ENCODE measurements at places on chromosomes 2 and 18.

- DNase-seq, result no peak
Observed at GRCh38 chr2:191942739-191943103, 95.8 kb upstream of the CAVIN2 start.

DNA sequence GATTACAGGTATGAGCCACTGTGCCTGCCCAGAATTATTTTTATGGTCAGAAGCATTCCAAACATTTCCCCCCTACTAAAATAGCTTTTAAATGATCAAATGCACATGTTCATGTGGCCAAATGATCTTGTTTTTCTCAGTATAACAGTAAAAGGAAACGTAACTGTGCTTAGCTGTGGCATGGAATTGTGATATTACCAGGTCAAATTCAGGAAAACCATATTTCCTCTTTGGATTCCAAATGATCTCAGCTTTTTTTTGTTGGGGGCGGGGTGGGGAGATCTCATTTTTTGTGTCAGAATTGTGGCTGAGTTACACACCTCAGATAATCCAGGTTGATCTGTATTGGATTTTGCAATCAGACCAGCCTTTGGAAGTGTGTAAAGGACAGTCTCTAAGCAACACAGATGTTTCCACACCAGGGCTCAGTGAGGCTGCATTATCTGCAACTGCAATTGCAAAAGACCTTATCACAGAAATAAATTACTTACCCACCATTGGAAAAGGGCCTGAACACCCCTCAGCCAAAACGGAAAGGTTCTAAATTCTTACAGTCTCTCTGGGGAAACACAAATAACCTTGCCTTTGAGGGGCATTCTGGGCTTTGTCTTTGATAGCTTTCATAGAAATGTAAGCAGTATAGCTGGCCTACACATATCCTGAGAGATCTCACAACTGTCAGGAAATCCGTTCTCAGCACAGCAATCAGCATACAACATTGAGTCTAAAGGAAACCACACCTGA lies 8.4 kb downstream of the CASP10 start:
- DNase-seq, result no peak

- no peak for DNase-seq
Observed at GRCh38 chr2:152602750-152603149, 114.5 kb downstream of the PRPF40A start.

DNA sequence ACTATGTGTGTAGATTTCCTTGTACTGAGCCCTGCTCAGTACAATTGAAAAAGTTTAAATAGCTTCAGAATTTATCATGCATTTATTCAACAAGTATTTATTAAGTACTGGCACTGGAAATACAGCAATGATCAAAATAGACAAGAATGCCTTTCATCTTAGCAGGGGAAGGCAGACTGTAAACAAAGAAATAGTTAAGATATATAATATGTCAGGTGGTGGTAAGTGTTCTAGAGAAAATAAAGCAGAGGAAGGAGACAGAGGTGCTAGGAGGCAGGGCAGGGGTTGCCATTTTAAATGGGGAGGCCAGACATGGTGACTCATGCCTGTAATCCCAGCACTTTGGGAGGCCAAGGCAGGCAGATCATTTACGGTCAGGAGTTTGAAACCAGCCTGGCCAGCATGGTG lies 13.6 kb upstream of the LIPG start:
- DNase-seq, result no peak

- no peak for DNase-seq
Observed at GRCh38 chr2:48824116-48824515, 68.6 kb upstream of the LHCGR start.

DNA sequence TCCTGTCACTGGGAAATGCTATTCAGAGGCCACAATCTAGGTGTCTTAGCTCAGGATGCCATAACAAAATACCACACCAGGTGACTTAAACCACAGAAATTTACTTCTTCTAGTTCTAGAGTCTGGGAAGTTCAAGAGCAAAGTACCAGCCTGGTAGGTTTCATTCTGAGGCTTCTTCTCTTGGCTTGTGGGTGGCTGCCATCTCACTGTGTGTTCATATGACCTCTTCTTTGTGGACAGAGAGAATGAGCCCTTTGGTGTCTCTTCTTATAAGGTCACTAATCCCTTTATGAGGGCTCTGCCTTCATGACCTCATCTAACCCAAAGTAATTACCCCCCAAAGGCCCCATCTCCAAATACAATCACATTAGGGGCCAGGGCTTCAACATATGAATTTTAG lies 57.3 kb downstream of the RHOB start:
- no peak for DNase-seq

DNA sequence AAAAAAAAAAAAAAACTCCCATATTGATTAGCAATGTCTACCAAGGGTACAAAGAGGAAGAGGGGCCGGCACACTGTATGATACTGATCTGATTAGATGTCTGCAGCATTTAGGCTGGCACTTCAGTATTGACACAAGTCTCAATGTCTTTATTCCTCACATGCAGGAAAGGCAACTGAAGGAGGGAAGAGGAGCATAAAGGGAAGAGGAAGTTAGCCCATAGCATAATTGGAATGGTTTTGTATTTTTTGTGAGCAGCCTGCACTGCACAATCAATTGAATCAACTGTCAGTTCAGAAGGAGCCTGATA lies 79.0 kb downstream of the DNER start:
- no peak for DNase-seq

DNA sequence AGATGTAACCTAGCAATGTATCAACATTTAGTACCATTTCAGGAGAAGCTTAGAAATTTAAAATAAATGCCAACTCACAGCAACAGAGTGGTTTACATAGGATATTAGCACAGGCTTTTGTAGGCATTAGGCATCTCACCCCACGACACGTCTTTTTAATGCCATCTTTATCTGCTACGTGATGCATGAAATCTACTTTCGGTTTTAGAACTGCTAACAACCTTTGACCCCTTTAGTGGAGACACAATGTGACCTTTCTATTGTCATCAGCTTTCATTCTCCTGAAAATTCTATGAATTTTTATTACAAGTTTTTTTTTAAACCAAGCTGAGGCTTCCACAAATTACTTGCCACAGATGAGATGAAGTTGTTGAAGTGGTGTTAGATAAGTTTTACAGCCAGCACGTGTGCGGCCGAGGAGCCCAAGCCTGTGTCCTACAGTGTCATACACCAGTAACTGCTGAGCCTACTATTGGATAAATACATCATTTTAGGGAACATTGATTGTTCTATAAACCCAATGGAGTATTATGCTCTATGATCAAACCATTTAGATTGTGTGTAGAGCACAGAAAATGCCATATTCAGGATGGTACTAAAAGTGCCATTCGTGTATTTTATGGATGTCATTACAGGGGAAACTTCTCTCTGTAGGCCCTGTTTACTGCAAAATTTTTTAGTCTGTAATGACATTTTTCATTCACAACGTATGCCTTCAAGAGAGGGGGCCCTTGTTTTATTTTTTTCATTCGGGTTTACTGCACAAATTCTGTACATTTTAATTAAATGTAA lies 151.6 kb downstream of the PTGR3 start:
- no peak for DNase-seq

- DNase-seq, result no peak
Observed at GRCh38 chr2:49003201-49003600, 151.1 kb downstream of the FSHR start.

GRCh38 chr2:181408861-181409260 lies 48.3 kb upstream of the ITGA4 start:
- DNase-seq, result no peak

- DNase-seq, result no peak
Observed at GRCh38 chr18:3218819-3219218, 949 bp downstream of the MYOM1 start.

GRCh38 chr2:101116841-101117552 lies 34.2 kb downstream of the TBC1D8 start:
- no peak for DNase-seq

GRCh38 chr2:136422512-136422911 lies 304.6 kb upstream of the CXCR4 start:
- no peak for DNase-seq

GRCh38 chr2:174776675-174777074 lies 12.4 kb upstream of the CHRNA1 start:
- no peak for DNase-seq

- DNase-seq, result no peak
Observed at GRCh38 chr2:187768995-187769394, 214.8 kb upstream of the TFPI start.

GRCh38 chr2:34892766-34893165 lies 1293.7 kb upstream of the FAM98A start:
- no peak for DNase-seq

GRCh38 chr2:108199726-108200125 lies 40.0 kb upstream of the SULT1C3 start:
- no peak for DNase-seq

DNA sequence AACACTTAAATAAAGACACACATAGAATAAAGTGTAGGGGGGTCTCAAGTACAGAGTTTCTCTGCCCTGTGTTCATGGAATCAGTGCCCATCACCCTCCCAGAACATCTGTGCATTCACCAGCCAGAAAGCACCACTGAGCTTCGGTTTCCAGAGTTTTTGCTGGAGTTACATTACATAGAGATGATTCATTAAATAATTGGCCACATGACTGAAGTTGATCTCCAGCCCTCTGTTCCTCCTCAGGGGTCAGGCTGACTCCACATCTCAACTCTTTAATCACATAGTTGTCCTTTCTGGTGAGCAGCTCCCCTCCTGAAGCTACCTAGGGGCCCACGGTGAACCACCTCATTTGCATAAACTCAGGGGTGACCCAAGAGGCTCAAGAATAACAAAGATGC lies 129.8 kb downstream of the METTL4 start:
- no peak for DNase-seq

GRCh38 chr18:12862467-12862866 lies 21.6 kb downstream of the PTPN2 start:
- no peak for DNase-seq

DNA sequence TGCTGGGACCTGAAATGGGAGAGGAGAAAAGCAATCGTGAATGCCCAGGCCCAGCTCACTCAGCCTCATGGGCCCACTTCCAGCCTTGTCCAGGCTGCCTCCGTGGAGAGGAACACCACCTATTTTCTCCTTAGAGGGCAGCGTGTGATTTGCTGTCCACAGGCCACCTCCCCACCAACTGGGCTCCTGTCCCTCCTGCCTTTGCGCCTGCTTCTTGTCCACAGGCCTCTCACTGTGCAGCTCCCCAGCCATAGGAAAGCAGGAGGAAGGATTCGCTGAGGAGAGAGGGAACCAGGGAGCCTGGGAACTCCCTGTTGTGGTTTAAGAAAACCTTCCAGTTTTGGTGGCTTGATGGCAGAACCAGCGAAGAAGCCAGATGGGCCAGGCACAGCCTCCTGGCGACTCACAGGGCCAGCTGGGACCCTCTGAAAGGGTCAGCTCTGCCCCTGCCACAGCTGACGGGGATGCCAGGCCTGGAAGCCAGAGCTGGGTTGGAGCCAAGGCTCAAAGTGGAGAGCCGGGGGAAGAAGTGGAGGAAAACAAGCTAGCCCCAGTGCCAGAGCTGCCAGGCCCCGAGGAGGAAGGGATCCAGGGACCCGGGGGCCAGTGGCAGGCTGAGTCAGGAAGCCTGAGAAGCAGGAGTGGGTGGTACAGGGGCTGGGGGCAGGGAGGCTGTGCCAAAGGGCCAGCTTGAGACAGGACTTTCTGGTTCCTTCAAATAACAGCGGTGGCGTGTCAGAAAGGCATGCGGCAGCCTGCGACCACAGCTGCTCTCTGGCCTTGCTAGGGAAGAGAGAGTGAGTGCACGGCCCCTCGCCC lies 9.9 kb downstream of the TMBIM1 start:
- peak; percentile 83 for DNase-seq

GRCh38 chr2:6538607-6539006 lies 327.1 kb downstream of the CMPK2 start:
- no peak for DNase-seq

- DNase-seq, result no peak
Observed at GRCh38 chr2:16578081-16578480, 87.6 kb downstream of the CYRIA start.

DNA sequence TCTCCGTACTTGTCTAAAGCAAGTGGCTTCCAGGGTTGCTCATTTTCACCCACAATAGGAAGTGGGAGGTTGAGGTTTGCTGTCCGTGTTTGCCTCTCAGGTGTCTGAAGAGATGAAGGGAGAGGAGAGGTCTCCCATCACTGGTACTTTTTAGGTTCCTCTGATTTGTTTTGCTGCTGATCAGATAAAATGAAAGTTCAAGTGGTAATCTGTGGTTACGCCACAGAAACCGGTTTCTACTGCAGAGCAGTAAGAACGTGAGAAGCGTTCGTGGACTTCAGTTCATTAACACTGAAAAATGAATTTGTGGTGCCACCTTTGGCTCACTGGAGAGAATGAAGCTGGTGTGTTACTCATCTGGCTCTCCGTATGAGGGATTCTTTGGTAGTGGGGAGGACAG lies 118.2 kb downstream of the GBX2 start:
- DNase-seq, result no peak

DNA sequence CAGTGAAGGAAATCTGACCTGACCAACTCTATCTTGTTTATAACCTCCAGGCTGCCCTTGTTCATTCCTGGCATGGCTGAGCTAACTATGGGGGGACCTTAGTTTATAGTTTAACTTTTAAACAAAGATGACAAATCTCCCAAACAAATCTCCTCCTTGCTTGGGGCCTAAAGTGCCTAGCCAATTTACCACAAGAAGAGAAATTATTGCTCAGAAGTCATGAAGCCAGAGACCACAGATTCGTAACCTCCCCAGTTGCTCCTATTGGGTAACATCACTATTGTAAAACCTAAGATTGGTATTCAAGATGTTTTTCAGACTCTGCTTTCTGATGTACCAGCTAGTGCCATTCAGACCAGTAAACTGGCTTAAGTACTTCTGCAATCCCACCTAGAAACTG lies 649.4 kb upstream of the SLC8A1 start:
- DNase-seq, result no peak

GRCh38 chr2:188966079-188966571 lies 8.0 kb upstream of the COL3A1 start:
- DNase-seq, result no peak

- DNase-seq, result no peak
Observed at GRCh38 chr2:103174711-103175110, 412.9 kb downstream of the TMEM182 start.

DNA sequence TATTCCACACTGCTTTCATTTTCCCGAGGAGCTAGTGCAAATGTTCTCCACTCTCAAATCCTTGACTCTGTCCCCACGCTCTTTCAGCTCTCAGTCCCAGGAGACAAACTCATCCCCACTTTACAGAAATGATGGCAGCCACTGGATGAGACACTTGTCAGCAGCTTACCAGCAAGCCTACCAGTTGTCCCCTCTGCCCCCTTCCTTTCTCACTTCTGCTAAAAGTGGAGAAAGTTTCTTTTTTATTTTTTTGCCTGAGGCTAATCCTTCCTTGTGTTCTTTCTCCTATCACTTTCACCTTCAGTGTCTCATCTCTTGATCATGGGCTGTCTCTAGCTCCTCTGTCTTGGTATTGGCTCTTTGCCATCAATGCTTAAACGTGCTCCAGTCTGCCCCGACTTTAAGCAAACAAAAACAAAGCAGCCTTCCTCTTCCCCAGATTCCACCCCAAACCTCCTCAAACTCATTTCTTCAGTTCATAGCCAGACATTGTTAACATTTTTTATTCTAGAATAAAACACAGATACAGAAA lies 64.5 kb downstream of the TTC32 start:
- DNase-seq, result peak; percentile 43

- DNase-seq, result no peak
Observed at GRCh38 chr2:23679044-23679443, 247.9 kb downstream of the ATAD2B start.

Data from coronary artery (tissue), 2 donors.